ENCODE measurements at places on chromosomes 5 and 9.
A peak's percentile ranks its signal among the peaks of the same experiment; 100 is the strongest.

DNA sequence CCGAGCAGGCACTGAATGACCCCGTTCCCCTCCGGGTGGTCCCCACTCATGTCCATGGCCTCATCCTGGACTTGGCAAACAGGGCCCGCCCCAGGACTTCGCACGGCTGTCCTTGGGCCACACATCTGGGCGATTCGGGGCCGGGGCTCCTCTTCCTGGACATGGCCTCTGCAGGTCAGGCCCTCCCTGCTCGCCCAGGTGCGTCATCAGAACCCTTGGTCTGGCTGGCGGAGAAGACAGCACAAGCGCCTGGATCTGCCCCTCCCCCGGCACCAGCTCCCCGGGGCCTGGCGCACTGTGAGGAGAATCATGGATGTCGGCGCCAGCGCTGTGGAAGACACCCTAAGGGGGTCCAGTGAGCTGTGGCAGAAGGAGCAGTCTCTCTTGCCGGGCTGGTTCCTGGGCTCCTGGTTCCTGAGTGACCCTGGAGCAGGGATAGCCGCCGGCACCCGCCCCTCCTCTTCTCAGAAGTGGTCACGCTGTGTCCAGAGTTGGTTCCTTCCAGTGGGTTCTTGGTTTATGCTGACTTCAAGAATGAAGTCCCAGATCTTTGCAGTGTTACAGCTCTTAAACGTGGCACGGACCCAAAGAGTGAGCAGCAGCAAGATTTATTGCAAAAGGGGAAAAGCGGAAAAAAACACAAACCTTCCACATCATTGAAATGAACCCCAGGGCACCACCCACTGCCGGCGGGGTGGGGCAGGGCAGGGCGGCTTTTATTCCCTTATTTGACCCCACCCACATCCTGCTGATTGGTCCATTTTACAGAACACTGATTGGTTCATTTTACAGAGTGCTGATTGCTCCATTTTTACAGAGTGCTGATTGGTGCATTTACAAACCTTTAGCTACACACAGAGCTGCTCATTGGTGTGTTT is 25.9 kb upstream of the SLC12A7 start:
- no peak for DNase-seq

DNA sequence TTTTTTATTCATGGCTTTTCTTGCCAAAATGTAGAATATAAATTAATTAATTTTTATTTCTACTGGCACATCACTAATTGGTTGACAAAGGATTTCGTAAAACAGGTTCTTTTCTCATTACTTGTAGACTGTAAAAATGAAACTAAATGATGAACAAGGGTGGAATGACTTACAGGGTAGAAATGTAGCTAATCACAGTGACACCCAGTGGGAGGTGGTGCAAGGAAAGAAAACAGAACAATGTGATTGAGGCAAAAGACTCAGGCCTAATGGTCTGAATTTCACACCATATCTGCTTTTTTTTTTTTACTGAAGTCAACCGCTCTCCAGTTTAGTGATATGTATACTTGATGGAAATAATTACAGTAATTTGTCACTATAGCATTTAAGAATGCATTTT is 28.9 kb downstream of the GABRG2 start:
- no peak for DNase-seq

DNA sequence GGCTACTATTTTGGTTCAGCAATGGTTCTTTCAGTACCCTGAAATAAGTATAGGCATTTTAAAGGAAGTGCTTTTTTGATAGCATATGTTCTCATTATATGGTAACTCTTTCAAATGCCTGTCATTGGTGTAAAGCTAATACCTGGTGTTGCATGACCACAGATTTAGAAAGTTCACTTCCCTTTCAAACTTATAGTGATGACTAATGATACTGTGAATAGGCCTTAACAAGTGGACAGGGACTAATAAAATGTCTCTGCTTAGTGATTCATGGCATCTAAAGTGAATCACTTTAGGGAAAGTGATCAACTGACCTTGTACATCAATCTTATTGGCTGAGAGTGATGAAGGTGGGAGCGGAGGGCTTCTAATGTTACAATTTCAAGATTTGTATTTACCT is 21.6 kb downstream of the MRPL22 start:
- no peak for DNase-seq

- no peak for DNase-seq
Observed at GRCh38 chr5:149036168-149036567, 26.7 kb downstream of the SH3TC2 start.

DNA sequence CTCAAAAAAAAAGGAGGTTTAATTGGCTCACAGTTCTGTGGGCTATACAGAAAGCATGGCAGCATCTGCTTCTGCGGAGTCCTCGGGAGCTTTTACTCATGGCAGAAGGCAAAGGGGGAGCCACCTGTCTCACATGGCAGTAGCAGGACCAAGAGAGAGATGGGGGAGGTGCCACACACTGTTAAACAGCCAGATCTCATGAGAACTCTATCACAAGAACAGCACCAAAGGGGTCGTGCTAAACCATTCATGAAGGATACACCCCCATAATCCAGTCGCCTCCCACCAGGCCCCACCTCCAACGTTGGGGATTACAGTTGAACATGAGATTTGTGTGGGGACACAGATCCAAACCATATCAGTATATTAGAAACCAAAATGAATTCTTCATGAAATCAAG is 28.3 kb upstream of the CXXC5 start:
- no peak for DNase-seq

- DNase-seq, result no peak
Observed at GRCh38 chr9:37163299-37163698, 42.9 kb downstream of the ZCCHC7 start.

- DNase-seq, result no peak
Observed at GRCh38 chr9:124593651-124594058, 86.5 kb upstream of the NR5A1 start.

DNA sequence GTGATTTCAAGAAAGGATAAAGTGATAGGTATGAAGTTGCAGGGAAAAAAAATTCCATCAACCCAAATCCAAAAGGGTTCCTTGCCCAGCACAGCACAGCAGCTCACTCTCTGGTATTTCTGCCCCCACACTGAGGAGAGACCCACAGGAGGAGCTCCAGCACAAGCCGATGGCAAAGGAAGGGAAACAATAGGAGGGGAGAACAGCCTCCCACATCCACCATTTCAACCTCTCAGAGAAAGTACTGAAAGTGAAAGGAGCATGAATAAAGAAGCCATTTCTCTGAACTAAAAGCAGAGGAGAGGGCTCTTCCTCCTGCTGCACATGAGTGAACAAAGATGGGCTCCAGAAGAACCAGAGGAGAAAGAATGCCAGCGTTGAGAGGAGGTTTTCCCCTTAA is 54.9 kb upstream of the ZSWIM6 start:
- no peak for DNase-seq

DNA sequence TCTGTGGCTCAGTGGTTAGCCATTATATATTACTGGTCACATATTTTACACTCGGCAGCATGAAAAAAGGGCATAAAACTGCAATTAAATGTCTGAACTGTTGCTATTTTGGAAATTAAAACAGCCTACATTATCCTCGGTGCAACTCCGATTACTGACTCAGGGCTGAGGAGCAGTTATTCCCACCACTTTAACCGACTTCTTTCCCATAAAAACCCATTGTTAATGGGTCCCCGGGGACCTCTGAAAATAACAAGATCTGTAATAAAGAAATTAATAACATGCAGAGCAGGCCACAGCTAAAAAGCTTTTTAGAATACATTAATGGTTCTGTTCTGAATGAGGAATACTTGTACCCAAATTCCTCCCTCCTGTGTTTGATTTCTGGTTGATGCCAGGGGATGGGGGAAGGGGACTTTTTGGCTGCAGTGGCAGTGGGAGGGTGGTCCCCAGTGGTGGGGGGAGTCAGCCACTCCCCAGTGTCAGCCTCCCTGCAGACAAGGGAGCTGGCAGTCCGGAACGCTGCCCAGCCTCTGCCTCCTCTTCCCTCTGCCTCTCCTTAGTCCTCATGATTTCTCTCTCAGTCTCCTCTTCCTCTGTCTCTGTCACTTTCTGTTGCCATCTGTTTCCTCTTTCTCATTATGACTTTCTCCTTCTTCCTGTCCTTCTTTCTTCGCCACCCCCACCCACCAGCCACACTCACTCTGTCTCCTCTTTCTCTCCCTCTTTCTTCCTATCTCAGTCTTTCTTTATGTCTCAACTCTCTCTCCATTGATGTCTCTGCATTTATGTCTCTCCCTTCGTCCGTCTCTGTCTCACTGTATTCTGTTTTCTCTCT is 59.0 kb upstream of the ZBTB43 start:
- no peak for DNase-seq

- no peak for DNase-seq
Observed at GRCh38 chr5:137186759-137187461, 312.2 kb downstream of the SPOCK1 start.

- no peak for DNase-seq
Observed at GRCh38 chr9:127140842-127141675, 18.6 kb upstream of the ANGPTL2 start.

DNA sequence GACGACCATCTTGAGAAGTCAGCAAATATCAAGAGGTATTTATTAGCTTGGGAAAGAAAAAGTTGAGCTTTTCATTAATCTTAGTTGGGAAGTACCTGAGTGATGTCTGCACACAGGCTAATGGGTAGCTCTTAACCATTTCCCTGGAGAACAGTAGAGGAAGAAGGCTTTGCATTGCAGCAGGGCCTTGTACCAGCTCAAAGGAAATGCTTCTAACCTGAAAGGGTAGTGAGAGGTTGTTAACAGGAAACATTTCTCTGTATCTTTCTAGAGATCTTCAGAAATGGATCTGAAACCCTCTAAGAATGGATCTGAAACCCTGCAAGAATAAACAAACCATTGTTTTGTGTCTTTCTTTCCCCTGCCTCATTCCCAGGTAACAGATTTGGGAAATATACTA is 393.3 kb downstream of the PLK2 start:
- no peak for DNase-seq

DNA sequence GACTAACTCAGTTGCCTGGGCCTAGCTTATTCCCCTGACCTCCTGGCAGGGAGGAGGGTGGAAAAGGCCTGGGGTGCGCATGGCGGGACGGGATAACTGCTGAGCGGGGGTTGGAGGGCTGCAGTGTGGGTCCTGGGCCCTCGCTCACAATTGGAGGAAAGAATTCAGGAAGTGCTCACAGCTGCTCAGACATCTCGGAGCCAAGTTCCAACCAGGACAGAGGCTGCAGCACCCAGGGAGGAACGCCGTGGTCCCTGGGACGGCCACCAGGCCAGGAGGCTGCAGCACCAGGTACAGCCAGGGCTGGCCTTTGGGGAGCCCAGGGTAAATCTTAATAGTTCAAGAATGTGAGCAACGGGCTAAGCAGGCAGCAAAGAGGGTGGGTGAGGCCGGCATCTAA is at the start of gene SPAAR:
Gene SPAAR, plus strand, starts transcription at position 217 of the 400 bp plus-strand sequence. CDS start 974 bp downstream, outside the sequence.
- DNase-seq, result no peak

- DNase-seq, result no peak
Observed at GRCh38 chr5:13921578-13921977, 22.9 kb downstream of the DNAH5 start.

DNA sequence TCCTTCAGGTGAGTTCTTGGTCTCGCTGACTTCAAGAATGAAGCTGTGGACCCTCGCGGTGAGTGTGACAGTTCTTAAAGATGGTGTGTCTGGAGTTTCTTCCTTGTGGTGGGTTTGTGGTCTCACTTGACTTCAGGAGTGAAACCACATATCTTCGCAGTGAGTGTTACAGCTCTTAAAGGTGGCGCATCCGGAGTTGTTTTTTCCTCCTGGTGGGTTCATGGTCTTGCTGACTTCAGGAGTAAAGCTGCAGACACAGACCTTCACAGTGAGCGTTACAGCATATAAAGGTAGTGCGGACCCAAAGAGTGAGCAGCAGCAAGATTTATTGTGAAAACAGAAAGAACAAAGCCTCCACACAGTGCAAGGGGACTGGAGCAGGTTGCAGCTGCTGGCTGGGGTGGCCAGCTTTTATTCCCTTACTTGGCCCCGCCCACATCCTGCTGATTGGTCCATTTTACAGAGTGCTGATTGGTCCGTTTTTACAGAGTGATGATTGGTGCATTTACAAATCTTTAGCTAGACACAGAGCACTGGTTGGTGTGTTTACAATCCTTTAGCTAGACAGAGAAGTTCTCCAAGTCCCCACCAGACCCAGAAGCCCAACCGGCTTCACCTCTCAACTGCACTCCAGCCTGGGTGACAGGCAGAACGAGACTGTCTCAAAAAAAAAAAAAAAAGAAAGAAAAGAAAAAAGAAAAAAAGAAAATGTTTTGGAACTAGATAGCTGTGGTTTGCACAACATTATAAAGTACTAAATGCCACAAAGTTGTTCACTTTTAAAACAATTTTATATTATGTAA is 9.1 kb upstream of the ERMP1 start:
- no peak for DNase-seq

DNA sequence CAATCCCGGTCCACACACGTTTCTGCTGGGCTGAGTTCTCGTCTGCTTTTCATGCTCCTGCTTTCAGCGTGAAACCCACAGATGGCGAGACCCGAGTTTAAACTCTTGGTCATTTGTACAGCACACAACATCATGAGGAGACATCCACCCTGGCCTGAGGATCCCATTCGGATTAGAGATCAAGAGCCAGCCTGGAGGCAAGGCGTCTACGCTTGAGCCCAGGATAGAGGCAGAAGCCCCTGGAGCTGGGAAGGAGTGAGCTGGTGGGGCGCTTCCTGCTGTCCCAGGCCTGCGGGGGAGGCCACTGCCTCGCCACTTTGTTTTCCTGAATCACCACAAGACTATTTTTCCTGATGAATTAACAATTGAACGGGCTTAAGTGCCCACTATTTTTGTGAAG is 281.9 kb upstream of the IRX4 start:
- DNase-seq, result no peak

GRCh38 chr5:51033215-51033614 is 350.0 kb upstream of the ISL1 start:
- DNase-seq, result no peak

DNA sequence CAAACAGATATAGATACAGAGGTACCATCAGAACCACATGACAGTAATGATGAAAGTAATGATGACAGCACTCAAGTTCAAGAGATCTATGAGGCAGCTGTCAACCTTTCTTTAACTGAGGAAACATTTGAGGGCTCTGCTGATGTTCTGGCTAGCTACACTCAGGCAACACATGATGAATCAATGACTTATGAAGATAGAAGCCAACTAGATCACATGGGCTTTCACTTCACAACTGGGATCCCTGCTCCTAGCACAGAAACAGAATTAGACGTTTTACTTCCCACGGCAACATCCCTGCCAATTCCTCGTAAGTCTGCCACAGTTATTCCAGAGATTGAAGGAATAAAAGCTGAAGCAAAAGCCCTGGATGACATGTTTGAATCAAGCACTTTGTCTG is 69.2 kb downstream of the VCAN start:
- no peak for DNase-seq

GRCh38 chr5:139898981-139899380 is 103.4 kb downstream of the PSD2 start:
- no peak for DNase-seq

- DNase-seq, result no peak
Observed at GRCh38 chr5:31663519-31663918, 24.6 kb downstream of the PDZD2 start.

DNA sequence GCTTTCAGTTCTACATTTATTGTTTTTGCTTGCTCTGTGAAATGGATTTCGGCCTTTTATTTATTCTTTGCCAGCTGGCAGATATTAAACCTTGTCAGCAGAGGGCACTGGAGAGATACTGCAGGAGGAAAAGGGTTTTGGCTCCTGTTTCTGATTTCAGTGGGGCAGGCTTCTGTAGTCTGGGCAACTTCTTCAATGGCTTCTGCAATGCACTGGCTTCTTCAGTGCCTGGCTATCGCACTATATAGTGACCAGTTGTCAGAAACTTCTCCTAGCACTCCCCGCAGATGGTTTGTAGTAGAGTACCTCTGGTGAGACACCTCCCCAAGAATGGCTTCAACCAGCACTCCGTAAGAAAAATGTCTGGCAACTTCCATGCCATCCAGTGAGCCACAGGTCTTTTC is 3.2 kb upstream of the NFX1 start:
- no peak for DNase-seq

- peak; percentile 76 for DNase-seq
Observed at GRCh38 chr5:96614110-96614691, 48.0 kb upstream of the CAST start.

GRCh38 chr9:127417131-127418036 is 6.8 kb upstream of the ZNF79 start:
- DNase-seq, result no peak
